Esophagus squamous epithelium (tissue), 5 donors: ENCODE measurements at places on chromosomes 6 and 20. TPM values are rescaled to one million over a fixed set of nuclear protein-coding genes. Genes with fewer than 3 reads are reported as not detected.

DNA sequence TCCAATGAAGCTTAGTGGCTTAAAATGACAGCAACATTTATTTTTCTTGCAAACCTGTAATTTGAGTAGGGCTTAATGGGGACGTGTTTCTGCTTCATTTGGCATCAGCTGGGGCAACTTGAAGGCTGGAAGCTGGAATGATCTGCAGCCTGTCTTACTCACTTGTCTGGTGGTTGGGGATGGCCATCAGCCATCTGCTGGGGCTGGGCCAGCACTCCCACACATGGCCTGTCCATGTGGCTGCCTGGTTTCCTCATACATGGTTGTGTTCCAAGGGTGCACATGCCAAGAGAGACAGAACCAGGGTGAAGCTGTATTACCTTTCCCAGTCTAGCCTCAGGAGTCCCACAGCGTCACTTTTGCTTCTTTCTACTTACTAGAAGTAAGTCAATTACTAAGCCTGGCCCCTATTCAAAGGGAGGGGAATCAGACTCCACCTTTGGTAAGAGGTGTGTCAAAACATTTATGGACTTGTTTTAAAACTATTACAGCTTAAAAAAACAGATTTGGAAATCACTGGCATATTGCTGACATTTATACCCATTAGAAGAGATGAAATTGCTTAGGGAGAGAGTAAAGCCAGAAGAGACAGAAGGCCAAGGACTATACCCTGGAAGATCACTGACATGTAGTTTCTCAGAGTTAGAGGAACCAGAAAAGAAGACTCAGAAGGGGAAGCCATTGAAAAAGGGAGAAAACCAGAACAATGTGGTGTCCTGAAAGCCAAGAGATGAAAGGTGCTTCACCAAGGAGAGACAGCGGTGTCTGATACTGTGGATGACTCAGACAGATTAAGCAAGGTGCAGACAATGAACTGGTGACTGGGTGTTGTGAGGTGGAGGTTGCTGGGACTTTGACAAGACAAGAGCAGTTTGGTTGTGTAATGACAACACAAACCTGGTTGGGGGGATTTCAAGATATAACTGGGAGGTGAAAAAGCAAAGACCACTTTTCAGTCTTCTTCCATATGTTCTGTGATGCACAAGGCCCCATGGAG lies 345.2 kb downstream of the GJA1 start:
- no peaks in the 10 kb centered on the region for H3K36me3 ChIP-seq
- no peaks in the 10 kb centered on the region for H3K27me3 ChIP-seq
- no peak overlapping the region for H3K4me3 ChIP-seq
- peak overlapping the region; percentile 67 for H3K27ac ChIP-seq

GRCh38 chr6:109096208-109096607 lies 901 bp downstream of the CEP57L1 start:
- H3K27me3 ChIP-seq = no peaks in the 10 kb centered on the region
- no peaks in the 10 kb centered on the region for H3K4me1 ChIP-seq
- no peaks in the 10 kb centered on the region for H3K36me3 ChIP-seq

DNA sequence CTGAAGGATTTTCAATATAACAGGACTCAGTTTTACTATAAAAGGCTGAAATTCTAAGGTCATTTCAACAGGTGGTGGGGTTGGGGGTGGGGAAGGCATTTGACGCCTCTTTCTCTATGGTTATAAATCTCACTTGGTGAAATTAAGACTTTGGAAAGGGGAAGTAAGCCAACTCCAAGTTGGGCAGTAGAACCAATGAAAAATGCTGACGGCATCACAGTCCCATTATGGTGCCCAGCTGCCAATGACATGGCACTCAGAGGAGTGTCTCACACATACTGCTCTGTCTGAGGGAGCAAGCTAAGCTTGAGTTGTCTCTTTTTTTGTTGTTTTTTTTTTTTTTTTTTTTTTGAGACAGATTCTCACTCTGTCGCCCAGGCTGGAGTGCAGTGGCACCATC lies 4.7 kb downstream of the SLC16A10 start:
- H3K27ac ChIP-seq = no peak overlapping the region
- H3K4me1 ChIP-seq = peaks cover 6% of the 10 kb centered on the region
- H3K36me3 ChIP-seq = no peaks in the 10 kb centered on the region
- no peak overlapping the region for H3K4me3 ChIP-seq
- no peaks in the 10 kb centered on the region for H3K27me3 ChIP-seq

GRCh38 chr6:157646012-157646411 lies 177.0 kb upstream of the SNX9 start:
- DNase-seq = no peak
- no peak overlapping the region for H3K4me3 ChIP-seq
- H3K36me3 ChIP-seq = no peaks in the 10 kb centered on the region
- H3K4me1 ChIP-seq = peaks cover 10% of the 10 kb centered on the region
- H3K27ac ChIP-seq = no peak overlapping the region

- no peaks in the 10 kb centered on the region for H3K4me1 ChIP-seq
- DNase-seq = no peak
- H3K36me3 ChIP-seq = no peaks in the 10 kb centered on the region
- H3K27me3 ChIP-seq = no peaks in the 10 kb centered on the region
- no peak overlapping the region for H3K27ac ChIP-seq
Observed at GRCh38 chr6:141906569-141907080, 226.1 kb upstream of the GJE1 start.

GRCh38 chr6:3389390-3390167 lies 67.3 kb downstream of the SLC22A23 start:
- no peak for DNase-seq
- peak overlapping the region; percentile 87 for H3K27ac ChIP-seq
- H3K4me3 ChIP-seq = no peak overlapping the region
- peaks cover 33% of the 10 kb centered on the region for H3K4me1 ChIP-seq
- H3K36me3 ChIP-seq = no peaks in the 10 kb centered on the region
- H3K27me3 ChIP-seq = no peaks in the 10 kb centered on the region

- no peaks in the 10 kb centered on the region for H3K36me3 ChIP-seq
- DNase-seq = no peak
- H3K27ac ChIP-seq = no peak overlapping the region
Observed at GRCh38 chr6:157721426-157721825, 101.6 kb upstream of the SNX9 start.

GRCh38 chr6:119523556-119523955 lies 174.0 kb upstream of the MAN1A1 start:
- H3K36me3 ChIP-seq = no peaks in the 10 kb centered on the region
- no peak for DNase-seq
- H3K4me3 ChIP-seq = no peak overlapping the region
- H3K4me1 ChIP-seq = no peaks in the 10 kb centered on the region
- H3K27me3 ChIP-seq = no peaks in the 10 kb centered on the region

- H3K4me3 ChIP-seq = no peak overlapping the region
- DNase-seq = no peak
- no peak overlapping the region for H3K27ac ChIP-seq
- peaks cover 85% of the 10 kb centered on the region for H3K36me3 ChIP-seq
Observed at GRCh38 chr6:152220786-152221185, 413.3 kb downstream of the ESR1 start.

DNA sequence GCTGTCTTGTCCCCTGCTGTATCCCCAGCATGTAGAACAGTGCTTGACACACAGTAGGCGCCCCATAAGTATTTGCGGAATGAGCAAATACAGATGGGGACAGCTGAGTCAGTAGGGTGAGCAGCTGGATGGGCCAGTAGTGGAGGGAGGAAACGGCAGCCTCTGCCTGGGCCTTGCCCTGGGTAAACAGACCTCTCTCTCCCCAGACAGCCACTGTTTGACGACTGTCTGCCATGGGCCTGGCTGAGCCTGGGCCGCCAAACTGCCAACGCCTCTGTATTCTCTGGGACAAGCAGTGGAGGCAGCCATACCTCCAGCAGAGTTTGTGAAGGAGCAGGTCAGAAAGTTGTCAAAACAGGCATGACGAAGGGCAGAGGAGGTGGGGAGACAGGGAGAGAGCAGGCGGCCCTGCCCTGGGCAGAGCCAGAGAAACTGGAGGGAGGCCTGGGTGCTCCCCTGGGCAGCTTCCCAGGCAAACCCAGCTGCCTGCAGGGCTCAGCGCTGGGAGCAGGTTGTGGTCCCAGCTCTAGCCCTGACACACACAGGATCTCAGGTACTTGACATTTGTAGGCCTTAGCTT lies 15.2 kb downstream of the HNF4A start:
- no peak overlapping the region for H3K4me3 ChIP-seq
- no peak for DNase-seq
- no peaks in the 10 kb centered on the region for H3K27me3 ChIP-seq
- no peaks in the 10 kb centered on the region for H3K36me3 ChIP-seq
- no peaks in the 10 kb centered on the region for H3K4me1 ChIP-seq

DNA sequence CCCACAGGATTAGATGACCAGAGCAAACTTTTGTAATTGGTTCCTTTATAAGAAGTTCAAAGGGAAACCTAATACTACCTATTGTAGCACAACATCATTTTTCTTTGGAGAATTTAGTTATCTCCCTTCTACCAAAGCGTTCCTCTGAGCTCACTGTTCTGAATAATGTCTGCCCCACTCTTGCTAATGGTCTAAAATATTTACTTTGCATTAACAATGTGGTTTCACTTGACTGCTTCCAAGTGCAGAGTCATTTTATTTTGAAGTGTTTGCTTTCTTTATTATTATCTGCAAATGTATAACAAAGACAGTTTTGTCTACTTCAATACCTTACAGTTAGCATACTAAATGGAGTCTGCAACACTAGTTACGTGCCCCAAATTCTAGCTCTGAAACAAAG lies 15.0 kb downstream of the TRAPPC3L start:
- H3K4me1 ChIP-seq = no peaks in the 10 kb centered on the region
- no peaks in the 10 kb centered on the region for H3K27me3 ChIP-seq
- no peaks in the 10 kb centered on the region for H3K36me3 ChIP-seq
- no peak overlapping the region for H3K27ac ChIP-seq

DNA sequence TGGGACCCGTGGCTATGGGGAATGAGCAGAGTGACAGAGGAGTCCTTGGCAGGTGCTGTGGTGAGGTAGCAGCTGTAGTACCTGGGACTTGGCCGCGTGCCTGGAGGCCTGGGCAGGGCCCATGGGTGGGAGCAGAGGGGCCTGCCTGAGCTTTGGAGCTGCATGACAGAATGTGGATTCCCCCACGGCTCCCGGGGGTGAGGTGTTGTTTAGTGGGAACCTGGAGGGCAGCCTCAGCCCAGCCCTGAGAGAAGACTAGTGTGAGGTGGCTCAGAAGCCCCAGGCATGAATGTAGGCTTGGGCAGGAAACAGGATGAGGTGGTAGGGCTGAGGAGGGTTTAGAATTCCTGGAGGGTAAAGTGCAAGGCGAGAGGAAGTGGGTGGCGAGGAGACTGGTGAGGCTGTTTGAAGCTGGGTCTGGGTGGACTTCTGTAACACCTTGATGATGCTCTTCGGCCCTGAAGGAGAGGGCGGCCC lies 86.5 kb upstream of the SCP2D1 start:
- H3K27ac ChIP-seq = no peak overlapping the region
- DNase-seq = no peak
- no peaks in the 10 kb centered on the region for H3K4me1 ChIP-seq
- H3K4me3 ChIP-seq = no peak overlapping the region
- H3K27me3 ChIP-seq = no peaks in the 10 kb centered on the region

- no peak overlapping the region for H3K27ac ChIP-seq
- no peak overlapping the region for H3K4me3 ChIP-seq
- no peaks in the 10 kb centered on the region for H3K36me3 ChIP-seq
- H3K27me3 ChIP-seq = no peaks in the 10 kb centered on the region
- no peak for DNase-seq
Observed at GRCh38 chr20:8720089-8720488, 348.8 kb upstream of the PLCB4 start.

FAM217B gene
- total RNA-seq = 9.3 TPM

PRSS16 gene
- 5.1 TPM for total RNA-seq

CLPSL2 gene
- not detected for total RNA-seq

WFDC12 gene
- 0.64 TPM for total RNA-seq

FRK gene
- 9.2 TPM for total RNA-seq

CENPW gene
- total RNA-seq = 10.1 TPM

BAG2 gene
- 6.7 TPM for total RNA-seq

FNDC1 gene
- total RNA-seq = 0.38 TPM

CDH4 gene
- total RNA-seq = not detected

CNKSR3 gene
- 18.8 TPM for total RNA-seq

KIFC1 gene
- total RNA-seq = 9.6 TPM

ZNF831 gene
- 0.68 TPM for total RNA-seq

OPN5 gene
- total RNA-seq = not detected
